T-helper 22 cell (primary cell): ENCODE measurements at places on chromosomes 16 and 17.

- DNase-seq: no peak
Observed at GRCh38 chr16:1950047-1950446, 4.4 kb downstream of the RPL3L start.

GRCh38 chr16:31269541-31269940, 9.8 kb downstream of the ITGAM start:
- DNase-seq: no peak

DNA sequence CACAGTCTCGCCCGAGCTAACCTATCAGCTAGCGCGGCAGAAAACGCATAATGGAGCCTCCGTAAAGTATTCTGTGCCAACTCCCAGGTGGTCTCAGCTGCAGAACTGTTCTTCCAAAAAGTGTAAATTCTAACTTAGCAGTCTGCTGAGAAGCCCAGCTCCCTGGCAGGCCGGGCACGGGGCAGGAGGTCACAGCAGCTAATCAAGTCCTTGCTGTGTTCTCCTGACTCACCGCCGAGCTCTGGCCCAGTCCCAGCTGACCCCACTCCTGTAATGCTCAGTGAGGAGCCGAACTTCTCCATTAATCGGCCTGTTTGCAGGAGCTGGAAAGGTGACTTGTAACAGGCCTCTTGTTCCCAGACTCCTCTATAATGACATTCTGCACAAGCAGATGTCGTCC, 193.3 kb downstream of the IRX3 start:
- no peak for DNase-seq

DNA sequence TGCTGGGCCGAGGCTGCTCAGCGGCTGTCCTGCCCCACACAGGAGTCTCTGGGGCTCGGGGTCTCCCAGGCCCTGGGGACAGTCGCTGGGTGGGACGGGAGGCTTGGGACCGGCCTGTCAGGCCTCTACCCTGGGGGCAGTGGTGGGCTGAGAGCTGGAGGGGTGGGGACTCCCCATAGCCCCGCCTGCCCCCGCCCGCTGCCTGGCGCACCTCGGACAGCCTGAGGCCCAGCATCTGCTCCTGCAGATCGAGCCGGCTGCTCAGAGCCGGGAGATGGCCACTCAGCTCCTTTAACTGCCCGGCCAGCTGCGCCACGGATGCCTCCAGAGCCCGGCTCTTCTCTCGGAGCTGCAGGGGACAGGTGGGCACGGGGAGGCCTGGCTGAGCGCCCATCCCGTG, 6.7 kb downstream of the PERCC1 start:
- DNase-seq: no peak

DNA sequence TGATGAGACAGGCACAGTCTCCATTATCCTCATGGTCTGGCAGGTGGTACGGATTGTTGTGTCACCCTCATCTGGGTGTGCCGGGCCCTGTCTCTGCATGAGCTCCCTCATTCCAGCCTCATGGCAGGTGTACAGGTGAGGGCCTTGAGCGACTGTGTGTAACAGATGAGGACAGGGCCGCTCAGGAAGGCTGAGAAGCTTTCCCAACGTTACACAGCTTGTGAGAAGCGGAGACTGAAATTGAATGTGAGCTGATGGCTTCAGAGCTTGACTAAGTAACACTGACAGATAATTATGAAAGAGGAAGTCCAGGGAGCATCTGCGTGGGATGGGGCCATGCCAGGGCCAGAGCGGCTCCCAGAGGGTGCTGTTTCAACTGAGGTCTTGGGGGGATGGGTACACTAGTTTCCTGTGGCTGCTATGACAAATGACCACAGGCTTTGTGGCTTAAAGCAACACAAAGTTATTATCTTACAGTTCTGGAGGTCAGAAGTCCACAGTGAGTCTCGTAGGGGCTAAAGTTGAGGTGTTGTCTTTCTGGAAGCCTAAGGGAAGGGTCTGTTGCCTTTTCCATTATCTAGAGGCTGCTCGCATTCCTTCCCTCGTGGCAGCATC, 36.7 kb downstream of the CMIP start:
- DNase-seq: no peak

- DNase-seq: no peak
Observed at GRCh38 chr16:35154627-35155026, 1695.2 kb downstream of the TP53TG3F start.

DNA sequence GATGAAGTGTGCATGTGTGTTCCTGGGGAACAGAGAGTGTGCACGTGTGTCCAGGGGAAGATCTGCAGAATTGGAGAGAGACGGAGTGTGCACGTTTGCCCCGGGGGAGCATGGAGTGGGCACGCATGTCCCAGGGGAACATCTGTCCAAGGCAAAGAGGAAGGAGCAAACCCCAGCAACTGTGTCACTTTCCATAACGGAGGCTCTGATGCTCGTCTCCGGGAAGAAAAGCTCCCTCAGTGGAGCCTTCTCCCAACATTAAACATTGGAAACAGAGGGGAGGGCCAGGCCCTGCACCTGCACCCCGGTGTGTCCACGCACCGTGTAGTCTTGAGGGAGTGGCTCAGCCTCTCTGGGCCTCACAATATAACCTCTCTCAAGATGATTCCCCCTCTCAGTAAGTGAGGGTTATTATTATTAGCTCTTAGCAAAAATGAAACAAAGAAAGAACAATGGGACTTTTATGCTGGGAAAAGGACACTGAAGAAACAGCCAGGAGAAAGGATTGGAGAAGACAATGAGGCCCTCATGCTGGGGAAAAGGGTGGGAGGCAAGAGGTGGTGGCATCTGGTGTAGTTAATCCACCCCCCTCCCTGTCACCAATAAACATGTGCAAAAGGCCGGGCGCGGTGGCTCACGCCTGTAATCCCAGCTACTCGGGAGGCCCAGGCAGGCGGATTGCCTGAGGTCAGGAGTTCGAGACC, 7.6 kb downstream of the RAB40B start:
- DNase-seq: no peak
